ENCODE measurements at places on chromosomes 1 and 21.

DNA sequence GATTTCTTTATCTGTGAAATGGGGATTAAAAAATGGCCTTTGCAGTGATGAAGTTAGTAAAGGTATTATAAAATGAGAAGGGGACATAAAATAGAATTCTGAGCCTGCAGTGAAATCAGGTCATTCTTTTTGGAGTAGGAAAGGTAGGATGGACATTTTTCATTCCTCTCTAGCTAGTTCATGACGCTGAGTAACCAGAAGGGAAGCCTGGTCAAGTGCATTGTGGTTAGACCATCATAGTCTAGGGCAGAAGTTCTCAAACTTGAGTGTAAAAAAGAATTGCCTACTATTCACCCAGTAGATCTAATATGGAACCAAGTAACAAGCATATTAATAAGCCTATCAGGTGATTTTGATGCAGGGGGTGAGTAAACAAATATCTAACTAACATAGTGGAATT, 50.8 kb downstream of the TGFB2 start:
- DNase-seq: no peak

GRCh38 chr1:100249155-100249536, 488 bp downstream of the DBT start:
- no peak for DNase-seq

GRCh38 chr1:210882414-210883221, 251.3 kb downstream of the KCNH1 start:
- no peak for DNase-seq

DNA sequence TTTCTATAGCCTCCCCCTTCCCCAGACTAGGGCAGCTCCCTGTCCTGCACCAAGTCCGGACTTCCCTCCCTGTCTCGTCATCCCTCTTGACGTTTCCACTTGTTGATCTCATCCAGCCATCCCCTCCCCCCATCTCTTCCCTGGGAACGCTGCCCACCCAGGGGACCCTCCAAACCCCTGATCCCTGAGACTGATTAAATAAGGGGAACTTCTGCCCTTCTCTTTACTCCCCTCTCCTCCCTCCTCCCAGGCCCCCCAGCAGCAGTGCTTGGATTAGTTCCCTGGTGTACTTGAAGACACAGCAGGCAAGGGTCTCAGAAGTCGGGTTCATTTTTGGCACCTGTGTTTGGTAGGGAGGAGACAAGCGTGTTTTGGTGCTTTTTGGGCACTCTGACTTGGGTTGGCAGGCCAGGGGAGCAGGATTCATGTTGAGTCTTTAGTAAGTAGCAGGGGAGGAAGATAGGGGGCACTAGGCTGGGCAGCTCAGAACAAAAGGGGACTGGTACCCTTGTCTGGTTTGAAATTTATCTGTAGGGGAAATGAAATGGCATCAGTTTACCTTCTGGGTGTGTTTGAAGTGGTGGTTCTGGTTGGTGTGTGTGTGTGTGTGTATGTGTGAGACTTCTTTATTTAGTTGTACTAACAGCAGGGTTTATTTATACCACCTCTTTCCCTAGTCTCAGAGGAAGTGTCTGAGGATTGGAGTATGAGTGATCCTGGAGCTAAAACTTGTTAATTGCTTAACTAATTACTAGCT, 11.1 kb downstream of the VANGL2 start:
- DNase-seq: no peak

GRCh38 chr21:35303085-35303484, 254.0 kb upstream of the RUNX1 start:
- no peak for DNase-seq

Data from activated T-helper 1 cell treated with Interleukin-2 at 50 U/mL for 16 hours (primary cell).